ENCODE measurements at places on chromosomes 1 and 21.

DNA sequence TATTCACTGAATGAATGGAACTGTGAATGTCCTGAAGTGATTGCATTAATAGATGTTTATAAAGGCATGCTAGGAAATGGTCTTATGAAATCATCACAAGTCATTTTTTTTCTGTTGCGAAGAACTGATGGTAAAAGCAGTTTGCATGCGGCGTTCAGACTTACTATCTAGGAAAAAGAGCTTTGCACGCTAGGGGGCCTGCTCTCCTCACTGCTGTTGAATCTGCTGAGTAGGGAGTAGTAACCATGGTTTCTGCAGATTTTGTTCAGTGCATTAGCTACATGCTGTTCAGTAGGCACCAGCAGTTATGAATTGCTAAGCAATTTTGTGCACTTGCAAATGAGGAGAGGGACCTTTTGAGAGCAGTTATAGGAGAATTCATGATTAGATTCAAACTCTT lies 57.9 kb downstream of the CENPF start:
- DNase-seq = no peak

DNA sequence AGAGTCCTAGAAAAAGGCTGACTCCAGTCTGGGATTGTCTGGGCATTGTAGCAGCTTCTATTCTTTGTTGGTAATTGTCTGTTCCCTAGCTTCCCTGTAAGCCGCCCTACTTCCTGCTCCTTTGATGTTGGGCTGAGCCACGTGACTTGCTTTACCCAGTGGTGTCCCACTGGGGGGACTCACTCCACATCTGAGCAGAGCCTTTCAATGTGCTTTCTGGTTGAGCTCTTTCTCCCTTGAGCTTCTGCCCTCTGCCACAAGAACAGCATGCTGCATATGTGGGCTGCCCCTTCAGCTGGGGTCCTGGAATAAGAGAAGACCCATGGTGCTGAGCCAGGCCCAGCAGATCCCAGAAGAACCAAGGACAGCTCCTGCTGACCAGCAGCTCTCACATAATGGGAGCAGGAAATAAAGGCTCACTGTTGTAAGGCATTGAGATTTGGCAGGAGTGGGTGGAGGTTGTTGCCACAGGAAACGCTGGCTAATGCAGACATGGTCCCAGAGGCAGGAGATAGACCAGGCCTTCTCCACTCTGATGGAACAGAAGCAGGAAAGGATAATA lies 276.3 kb upstream of the GJB5 start:
- DNase-seq = no peak

DNA sequence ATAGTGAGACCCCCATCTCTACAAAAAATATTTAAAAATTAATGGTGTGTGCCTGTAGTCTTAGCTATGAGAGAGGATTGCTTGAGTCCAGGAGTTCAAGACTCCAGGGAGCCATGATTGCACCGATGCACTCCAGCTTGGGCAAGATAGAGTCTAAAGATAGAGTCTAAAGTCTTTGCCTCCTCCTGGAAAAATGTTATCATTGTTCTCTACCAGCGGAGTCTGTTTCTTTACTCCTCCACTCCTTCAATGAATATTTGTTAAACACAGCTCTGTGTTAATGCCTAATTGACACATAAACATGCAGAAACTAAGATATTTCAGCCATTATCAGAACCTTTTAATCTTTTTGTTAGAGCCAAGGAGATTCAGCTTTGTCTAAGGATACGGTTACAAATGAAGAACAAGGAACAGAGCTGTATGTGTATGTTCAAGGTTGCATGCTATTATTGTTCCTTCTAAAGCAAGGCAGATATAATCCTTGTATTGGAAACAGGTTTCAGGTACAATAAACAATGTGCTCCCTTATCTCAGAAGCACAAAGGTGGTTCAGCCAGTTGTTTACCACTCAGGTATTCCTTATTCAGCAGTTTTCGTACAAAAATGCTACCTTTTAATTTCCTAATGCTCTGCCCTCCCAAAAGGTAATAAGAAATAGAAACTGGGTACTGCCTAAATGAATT lies 15.4 kb downstream of the OVAAL start:
- no peak for DNase-seq

GRCh38 chr1:11690397-11691301 lies 861 bp upstream of the DRAXIN start:
- no peak for DNase-seq

DNA sequence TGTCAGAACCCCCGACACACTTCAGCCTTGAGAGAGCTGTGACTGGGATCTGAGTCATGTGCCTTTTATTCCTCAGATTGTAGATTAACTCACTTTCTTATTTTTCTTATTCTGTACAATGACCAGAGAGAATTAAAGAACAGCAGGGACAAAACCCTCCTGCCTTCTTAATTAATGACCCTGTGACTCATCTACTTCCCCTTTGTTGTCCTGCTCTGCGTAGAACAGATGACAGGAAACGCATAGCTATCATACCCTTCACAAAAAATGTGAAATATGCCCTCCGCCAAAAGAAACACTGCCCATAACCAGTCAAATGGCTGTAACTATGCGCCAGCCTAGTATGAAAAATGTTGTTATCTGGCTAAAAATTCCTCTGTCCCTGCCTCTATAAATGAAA lies 9.1 kb upstream of the PADI2 start:
- DNase-seq = no peak

DNA sequence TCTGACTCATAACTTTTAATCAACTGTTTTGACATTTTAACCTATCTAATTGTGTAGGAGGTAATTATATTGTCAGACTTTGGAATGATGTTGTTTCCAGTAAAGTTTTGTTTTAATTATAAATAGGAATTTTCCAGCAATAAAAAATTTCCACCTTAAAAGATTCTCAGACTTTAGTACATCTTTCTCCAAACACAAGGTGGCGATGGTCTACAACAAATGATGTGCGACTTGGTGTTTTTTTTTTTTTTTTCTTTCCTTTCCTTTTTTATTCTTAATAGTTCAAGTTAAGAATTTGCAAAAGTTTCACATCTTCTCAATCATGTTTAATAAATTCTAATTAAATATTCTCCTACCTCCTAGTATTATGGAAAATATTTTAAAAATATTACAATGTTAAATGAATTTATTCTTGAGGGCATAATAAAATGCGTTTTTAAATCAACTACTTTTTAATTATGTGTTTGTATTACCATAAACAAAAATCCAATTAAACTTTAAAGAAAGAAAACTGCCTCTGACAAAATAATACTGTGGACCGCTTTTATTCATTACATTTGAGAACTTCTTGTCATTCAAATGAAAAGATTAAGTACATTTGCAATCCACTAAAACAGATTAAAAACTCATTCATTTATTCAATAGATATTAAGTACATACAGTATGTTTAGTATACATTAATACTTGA lies 4.4 kb upstream of the ADAMTS1 start:
- DNase-seq = no peak

GRCh38 chr1:19042675-19043578 lies 86.5 kb upstream of the IFFO2 start:
- no peak for DNase-seq

GRCh38 chr1:41444785-41445184 lies 39.7 kb downstream of the EDN2 start:
- DNase-seq = no peak

DNA sequence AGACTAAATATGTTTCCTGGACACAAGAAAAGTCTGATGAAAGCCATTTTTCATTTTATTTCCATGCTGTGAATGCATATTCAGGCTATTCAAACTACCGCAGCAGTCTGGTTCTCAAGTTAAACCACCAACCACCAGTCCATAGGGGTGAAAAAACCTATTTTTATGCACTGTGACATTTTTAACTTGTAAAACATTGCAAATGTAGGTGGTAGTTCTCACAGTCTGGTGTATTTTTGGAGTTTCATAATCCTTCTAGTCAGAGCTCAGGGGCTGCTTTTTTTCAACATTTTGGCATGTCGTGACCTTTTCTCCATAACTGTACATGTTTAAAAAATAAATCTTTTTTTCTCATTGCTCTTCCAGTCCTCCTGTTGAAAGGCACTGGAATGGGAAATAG lies 907.6 kb upstream of the ADGRL2 start:
- DNase-seq = no peak

DNA sequence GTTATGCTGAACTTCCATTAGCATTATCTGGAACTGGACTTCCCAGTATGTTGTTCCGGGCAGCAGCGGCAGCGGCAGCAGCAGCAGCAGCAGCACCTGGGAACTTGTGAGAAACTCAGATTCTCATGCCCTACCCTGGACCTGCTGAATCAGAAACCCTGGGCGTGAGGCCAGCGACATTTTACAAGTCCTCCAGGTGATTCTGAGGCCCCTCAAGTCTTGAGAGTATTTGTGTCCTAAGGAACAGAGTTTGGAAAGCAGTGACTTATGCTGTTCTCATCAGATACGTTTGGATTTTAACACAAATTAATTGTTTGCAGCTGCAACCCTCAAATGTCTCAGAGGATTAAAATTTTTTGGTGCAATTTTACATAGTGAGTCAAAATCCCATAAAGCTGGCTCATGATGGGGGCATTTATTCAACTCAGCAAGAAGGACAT lies 157.2 kb upstream of the KAZN start:
- no peak for DNase-seq

- no peak for DNase-seq
Measured at GRCh38 chr1:236009857-236010256, 55.0 kb downstream of the NID1 start.

DNA sequence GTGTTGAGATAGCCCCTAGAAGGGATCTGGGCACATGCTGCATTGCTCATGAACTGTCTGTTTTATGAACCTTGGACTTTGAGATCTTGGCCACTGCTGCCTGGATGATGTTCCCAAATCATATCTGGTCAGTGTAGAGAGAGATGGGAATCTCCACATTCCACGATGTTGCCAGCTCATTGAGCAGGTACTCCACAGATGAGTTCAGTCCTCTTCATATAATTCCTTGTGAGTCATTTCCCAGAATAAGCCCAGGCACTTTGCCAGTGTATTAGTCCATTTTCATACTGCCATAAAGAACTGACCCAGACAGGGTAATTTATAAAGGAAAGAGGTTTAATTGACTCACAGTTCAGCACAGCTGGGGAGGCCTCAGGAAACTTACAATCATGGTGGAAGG lies 254.0 kb upstream of the RUNX1 start:
- no peak for DNase-seq

GRCh38 chr1:1287288-1288110 lies 7.3 kb downstream of the SCNN1D start:
- no peak for DNase-seq

- no peak for DNase-seq
Measured at GRCh38 chr1:17065666-17066065, 11.8 kb upstream of the SDHB start.

GRCh38 chr21:38921511-38922251 lies 116.0 kb downstream of the ETS2 start:
- no peak for DNase-seq

- DNase-seq = peak; percentile 92
Measured at GRCh38 chr1:46043458-46044017, 88.9 kb downstream of the PIK3R3 start.

- no peak for DNase-seq
Measured at GRCh38 chr1:9615316-9616063, 26.8 kb downstream of the TMEM201 start.

DNA sequence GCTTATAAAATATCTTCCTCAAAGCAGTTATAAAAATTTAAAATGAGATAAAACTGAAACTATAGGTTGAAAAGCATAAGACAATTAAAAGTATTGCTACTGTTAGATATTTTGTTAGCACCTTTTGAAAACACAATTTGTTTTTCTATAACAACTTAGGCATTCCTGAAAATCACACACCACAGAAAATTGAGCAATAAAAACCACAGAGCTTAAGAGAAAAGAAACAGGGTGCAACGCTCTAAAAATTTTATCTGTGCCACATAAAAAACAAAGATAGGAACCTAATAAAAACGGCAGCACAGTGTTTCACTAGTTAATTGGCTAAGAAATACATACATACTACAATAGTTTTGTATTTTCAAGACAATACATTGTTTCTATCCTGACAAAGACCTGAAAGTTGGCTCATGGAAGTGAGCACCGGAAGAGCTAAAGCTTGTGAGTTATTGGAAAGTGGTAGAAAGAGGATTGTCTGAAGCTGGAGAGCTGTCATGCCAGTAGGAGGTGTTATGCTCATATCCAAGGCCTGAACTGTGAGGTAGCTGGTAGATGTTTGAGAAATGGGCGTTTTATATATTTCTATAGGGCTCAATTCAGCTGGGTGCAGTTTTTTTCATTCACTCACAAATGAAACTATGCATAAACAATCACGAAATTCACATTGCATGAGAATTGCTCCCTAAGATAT lies 45.8 kb downstream of the RGS7 start:
- no peak for DNase-seq

GRCh38 chr1:78855258-78855657 lies 151.3 kb downstream of the ADGRL4 start:
- peak; percentile 46 for DNase-seq

DNA sequence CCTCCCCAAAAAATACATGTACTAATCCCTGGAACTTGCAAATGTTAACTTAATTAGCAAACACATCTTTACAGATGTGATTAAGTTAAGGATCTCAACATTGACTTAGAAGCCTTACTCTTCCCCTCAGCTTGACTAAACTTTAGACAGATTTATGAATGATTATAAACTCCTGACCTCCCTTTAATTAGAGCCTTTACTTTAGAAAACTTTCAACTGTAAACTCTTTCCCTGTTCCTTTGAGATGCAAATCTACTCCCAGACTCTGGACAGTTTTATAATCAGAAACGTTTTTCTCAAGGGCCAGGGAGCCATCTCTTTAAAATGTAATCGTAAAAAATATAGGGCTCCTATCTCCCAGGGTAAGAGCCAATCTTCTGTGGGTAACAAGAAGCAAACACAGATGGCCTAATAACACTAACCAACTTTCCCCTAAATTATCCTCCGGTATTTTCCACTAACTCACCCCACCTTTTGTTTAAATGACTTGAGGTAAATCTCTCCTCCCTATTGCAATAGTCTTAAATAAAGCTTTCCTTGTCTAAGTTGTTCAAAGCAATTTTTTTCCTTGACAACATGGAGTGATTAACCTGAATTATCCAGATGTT lies 284.1 kb downstream of the BRINP3 start:
- DNase-seq = no peak

DNA sequence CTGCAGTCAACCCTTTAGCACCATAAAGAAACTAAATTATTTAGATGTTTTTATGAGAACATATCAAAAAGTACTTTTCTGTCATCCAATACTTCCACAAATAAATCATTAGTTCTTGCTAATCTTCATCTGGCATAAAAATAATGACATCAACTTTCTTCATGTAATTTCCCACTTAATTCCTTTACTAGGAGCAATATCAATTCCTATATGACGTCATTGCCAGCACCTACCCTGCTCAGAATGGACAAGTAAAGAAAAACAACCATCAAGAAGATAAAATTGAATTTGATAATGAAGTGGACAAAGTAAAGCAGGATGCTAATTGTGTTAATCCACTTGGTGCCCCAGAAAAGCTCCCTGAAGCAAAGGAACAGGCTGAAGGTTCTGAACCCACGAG lies 116.9 kb downstream of the PTPRC start:
- no peak for DNase-seq

- DNase-seq = no peak
Measured at GRCh38 chr1:82893712-82894470, 1093.2 kb downstream of the ADGRL2 start.

DNA sequence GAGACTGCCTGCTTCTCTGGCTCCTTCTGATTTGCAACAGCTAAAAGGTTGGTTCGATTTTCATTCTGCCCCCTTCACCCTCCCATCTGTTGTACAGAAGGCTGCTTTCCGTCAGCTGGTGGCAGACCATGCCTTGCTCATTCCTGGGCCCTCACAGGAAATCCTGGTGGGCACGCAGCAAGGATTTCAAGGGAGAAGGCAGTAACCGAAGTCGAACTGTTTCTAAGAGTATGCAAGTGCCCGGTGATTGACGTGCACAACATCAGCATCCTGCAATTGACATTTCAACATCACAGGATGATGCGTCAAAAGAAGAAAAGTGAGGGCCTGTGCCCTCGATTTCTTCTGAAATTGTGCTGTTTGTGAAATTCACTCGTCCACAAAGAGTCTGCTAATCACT lies 83.8 kb downstream of the PLPP3 start:
- no peak for DNase-seq
